ENCODE measurements at places on chromosomes 12 and 14.
A peak's percentile ranks its signal among the peaks of the same experiment; 100 is the strongest.

DNA sequence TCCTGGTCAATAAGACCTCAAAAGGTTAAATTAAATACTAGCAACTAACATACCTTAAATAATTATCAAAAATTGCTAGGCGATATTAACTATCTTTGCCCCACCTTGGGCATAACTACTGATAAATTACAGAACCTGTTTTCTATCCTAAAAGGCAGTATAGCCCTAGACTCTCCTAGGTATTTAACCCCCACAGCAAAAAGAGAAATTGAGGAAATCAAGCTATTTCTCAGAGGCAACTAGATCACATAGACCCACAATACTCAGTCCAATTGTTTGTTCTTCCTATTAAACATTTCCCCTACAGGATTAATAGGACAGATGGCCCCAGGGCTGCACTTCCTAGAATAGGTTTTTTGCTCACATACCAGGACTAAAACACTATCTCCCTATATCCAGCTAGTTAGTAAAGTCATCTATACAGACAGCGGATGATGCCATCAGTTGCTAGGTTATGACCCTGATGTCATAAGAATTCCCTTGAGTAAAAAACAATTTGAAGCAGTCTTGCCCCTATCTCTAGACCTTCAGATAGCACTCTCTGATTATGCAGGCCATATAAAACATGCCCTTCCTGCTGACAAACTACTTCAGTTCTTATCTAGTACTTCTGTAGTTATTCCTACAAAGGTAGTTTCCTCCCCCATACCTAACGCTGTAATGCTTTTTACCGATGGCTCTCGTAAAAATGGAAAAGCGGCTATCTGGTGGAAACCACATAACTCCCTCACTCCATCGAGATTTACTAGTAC lies 118.4 kb downstream of the PPHLN1 start:
- DNase-seq, result no peak

- peak; percentile 80 for DNase-seq
Measured at GRCh38 chr12:57476162-57476992, 3.3 kb downstream of the ARHGAP9 start.

DNA sequence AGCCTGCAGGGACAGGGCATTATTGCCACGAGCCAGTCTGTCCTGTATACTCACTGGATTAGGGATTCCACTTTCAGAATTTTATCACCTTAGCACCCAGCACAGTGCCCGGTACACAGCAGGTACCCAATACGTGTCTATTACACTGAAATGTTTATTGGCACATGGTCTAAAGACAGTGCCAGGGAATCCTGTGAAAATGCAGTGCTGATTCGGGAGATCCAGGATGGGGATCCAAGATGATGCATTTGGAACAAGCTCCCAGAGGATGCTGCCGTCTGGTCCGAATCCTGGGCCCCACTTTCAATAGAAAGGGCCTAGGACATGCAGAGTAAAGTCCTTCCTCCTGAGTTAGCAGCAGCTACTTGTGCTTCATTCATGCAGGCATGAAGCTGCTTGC lies 230.7 kb downstream of the CACNA1C start:
- DNase-seq, result no peak

DNA sequence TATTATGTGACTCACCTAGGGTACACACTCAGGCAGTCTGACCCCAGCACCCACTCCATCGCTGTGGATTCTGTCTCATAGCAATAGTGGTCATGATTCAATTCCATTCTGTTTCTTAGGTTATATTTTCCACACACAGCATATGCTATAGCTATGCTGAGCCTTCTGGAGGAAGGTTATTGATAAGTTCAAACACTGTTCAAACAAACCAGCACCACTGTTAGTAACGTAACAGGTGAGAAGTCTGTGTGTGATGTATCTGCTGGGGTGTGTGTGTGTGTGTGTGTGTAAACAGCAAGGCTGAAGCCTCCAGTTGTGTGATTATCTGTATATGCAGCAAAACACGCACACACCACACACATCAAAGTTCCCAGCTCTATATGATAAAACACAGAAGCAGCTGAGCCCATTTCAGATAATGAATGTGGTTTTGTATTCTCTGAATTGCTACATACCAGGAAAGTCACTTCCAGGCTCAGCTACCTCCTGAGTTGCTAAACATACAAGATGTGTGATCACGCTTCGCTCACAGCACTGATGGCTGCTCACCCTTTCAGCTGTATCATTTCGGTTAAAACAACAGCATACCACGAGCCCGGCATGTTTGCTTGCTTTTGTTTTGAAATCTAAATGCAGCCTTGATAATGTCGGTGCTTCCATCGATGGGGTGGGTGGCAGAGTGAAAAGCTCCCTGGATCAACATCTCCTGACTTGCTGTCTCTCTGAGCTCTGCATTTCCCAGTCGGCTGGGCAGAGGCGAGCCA lies 6.8 kb upstream of the SYNE3 start:
- peak; percentile 54 for DNase-seq

DNA sequence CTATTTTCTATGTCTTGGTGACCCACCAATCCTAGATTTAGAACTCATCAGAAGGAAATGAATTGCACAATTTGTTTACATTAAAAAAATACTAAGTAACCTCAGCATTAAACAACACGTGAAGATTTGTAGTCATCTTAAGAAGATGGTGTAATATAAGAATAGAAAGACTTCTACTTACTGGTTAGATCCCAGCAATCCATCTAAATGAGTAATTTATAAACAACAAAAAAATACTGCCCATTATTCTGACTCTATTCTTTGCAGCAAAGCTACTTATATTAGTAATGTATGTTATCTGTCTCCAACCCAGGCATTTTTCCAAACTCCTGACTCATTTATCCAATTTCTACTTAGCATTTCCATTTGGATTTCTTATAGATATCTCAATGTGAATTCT lies 67.8 kb downstream of the CD163L1 start:
- DNase-seq, result no peak

DNA sequence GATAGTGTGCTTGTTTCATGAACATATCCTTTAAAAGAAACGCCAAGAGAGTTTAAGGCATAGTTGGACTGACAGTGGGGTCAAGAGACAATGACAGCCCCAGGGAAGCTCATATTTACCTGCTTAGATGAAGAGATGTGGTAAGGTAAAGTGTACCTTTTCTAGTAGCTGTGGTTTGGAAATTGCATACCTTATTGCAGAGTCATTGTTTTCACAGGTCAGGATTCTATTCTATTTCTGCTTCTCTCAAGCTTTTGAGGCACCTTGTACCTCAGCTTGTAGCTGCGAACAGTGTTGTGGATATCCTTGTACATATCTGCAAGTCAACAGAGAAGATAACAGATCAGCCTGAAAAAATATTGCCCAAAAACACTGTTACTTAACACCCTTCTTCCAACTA lies 47.7 kb downstream of the ATP6V1D start:
- no peak for DNase-seq

GRCh38 chr12:5923751-5924150 lies 21.3 kb downstream of the ANO2 start:
- no peak for DNase-seq

DNA sequence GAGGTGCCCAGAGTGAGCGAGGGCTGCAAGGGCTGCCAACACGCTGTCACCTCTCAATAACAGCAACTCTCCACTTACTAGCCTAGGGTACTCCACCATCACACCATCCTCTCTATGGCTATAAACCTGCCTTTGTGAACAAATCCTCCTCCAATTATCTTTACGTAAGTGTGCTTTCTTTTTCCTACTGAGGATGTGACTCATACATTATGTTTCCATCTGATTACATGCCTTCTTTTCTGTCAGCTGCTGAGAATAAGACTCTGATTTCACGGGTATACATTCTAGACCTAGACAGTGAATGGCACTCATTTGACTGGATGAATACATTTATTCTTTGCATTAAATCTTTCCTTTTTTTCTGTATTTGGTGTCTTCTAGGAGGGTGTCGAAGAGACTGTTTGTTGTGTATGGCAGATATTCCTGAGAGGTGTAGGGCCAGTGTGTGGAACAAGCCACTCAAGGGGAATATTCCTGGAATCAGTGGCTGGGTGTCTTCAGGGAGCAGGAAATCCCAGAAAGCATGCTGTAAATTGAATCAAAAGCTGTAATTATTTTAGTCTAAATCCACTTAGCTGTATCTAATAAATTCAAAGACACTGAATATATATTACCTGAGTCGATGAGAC lies 327.3 kb upstream of the TMTC1 start:
- DNase-seq, result no peak

DNA sequence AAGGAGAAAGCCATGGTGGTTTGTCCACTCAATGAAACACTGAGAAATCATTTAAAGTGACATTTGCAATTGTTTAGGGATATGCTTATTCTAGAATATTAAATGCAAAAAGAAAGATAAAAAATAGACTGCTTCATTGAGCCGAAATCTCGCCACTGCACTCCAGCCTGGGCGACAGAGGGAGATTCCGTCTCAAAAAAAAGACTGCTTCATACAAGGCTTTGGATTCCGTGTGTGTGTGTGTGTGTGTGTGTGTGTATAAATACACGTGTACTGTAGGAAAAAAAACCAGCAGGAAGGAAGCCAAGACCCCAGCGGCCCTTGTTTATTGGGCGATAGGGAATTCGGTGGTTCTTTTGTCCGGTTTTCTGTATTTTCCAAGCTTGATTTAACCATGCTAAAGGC lies 3.2 kb upstream of the ZNF839 start:
- no peak for DNase-seq

- DNase-seq, result no peak
Measured at GRCh38 chr12:68573406-68573805, 37.3 kb upstream of the RAP1B start.

GRCh38 chr14:30996892-30997659 lies 28.4 kb upstream of the AP4S1 start:
- DNase-seq, result no peak

DNA sequence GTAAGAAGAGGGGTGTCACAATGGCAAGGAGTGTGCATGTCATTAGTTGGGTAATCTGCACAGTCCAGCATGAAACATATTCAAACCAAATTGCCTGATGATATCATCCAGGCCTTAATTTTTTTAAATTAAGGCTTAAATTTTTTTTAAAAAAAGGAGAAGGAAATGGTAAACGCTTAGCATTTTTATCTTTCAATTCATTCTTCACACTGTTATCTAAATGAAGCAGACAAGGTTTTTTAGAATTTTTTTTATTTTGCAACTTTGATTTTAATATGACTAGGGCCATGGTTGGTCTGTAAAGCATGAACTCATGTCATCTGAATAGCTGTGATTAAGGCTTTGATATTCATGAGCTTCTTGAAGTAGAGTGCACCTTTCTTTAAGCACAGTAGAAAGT lies 362.5 kb downstream of the SYT1 start:
- DNase-seq, result no peak
